ENCODE measurements at places on chromosomes 16 and 17. TPM values are rescaled to one million over a fixed set of nuclear protein-coding genes. Genes with fewer than 3 reads are reported as not detected.

DNA sequence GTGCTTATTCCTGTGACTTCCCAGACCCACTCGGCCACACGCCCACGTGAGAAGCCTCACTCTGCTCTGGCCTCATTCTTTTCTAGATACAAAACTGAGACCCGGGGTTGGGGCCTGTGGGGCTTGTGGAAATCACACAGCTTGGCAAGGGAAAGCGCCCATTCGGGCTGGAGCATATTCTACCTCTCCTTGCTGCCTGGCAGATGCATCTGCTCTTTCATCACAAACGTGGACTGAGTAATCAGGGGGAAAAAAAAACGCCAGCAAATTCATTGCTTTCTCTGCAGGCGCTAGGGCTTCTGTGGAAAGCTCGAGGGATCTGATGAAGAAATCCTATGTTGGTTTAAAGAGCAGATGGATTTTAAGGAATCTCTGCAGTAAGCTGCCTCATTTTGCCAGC lies 44.4 kb downstream of the DNAH9 start:
- DNase-seq: no peak

DNA sequence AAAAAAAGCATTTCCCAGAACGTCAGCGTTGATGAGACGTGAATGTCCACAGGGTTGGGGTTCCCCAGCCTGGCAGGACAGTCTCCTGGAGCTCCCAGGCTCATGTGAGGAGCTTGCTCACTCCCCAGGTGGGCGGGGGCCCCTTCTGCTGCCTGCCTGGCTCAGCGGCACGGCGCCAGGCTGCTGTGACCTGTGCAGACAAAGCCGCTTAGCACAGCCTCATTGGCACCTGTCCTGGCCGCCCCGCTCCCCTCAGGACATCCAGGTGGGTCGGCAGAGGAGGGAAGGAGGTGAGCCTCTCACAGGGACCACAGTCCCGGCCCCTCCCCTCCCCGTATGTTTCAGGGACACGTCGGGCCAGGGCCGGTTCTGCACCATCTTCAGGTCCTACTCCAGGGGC lies 12.9 kb upstream of the WFIKKN1 start:
- DNase-seq: no peak

DNA sequence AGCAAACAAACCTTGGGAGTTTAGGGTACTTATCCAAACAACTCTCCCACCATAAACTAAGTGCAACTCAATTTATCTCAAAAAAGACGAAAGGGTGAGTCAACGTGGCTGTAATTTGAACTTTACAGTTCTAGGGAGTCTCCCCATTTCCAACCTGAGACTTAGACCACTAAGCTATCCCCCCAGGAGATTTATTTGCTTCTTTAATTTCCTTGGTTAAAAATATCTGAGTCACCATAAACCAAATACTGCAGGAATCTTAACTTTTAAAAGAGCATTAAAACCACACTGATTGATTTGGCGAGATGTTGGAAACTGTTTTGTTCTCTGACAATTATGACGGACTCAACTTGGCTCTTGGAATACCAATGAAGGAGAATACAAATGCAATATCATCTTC lies 299.3 kb upstream of the SOX9 start:
- DNase-seq: no peak

SPEM2 gene
- total RNA-seq: not detected

Data from SJCRH30 (cell line).